ACHN (cell line): ENCODE measurements at places on chromosomes 2 and 18.
A peak's percentile ranks its signal among the peaks of the same experiment; 100 is the strongest.

- DNase-seq, result no peak
Measured at GRCh38 chr2:69564604-69565003, 78.9 kb downstream of the AAK1 start.

DNA sequence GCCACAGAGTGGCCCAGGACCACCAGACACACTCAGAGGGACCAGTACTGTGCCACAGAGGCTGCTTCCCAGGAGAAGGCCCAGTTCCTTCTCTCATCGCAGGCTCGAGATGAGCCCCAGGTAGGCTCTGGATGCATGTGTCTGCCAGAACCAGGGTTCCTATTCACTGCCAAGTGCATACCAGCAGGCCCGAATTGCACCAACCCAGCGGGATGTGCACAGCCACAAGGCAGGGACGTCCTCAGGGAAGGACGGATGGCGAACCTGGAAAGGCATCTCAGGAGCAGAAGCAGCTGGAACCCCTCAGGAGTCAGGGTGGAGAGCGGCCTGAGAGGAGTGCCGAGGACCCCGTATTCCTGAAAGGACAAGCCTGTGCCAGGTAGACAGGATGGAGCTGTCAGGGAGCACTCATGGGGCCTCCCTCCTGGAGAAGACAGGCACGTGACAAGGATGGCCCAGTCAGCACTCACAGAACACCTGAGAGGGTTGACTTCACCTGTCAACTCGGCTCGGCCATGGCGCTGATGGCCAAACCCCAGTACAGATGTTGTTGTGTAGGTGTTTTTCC, 73.7 kb downstream of the PTGR3 start:
- no peak for DNase-seq

- DNase-seq, result no peak
Measured at GRCh38 chr2:204353823-204354222, 191.5 kb upstream of the PARD3B start.

DNA sequence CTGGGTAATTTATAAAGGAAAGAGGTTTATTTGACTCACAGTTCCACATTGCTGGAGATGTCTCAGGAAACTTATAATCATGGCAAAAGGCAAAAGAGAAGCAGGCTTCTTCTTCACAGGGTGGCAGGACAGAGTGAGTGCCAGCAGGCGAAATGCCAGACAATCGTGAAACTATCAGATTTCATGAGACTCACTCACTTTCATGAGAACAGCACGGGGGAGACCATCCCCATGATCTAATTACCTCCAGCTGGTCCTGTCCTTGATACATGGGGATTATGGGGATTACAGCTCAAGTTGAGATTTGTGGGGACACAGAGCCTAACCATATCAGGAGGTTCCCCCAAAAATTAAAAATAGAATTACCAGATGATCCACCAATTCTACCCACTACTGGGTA, 675.5 kb upstream of the SLC8A1 start:
- DNase-seq, result no peak

DNA sequence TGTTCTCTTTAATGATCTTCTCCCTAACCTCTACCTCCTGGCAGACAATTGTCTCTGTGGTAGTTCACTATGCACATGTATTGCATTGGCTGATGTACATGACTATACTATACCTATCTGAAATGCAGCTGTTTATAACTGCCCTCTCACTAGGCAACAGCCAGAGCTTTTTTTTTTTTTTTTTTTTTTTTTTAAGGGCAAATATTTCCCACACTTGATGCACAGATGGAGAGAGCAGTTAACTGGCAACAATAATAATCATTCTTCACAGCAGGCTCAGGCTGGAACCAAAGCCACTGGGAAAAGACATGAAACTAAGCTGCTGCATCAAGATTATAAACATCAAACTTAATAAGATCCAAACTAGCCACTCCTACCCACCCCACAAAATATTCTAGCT, 707.7 kb downstream of the LRP1B start:
- DNase-seq, result no peak

DNA sequence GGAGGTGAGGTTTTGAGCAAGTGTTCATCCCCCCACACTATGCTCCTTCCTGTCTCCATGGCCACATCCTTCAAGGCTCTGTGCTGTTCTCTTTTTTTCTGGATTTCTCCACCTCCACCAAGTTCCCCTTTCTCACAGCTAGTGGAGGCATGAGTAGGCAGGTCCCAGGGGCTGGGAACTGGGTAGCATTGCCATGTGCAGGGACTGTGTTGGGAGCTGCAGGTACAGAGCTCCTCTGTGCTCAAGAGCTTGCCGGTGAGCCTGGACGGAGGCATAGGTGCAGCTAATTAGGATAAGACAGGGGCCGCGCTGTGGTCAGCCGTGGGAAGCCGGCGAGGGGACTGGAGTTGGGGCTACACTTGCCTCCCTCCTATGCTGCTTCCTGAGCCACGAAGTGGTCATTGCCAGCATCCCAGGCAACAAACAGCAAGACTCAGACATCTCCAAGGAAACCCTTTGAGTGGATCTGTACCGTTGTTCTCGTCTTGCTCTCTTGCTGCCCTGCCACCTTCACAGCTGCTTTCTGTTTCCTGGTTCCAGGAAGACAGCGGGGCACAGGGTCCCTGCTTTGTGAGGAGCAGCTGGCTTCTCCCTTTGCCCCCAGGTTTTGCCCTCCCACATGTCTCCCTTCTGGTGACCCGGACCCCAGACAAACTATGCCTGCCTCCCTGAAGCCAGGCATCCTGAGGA, 36.9 kb downstream of the ATOH8 start:
- DNase-seq, result no peak

- DNase-seq, result no peak
Measured at GRCh38 chr2:126877041-126877440, 21.6 kb upstream of the TEX51 start.

DNA sequence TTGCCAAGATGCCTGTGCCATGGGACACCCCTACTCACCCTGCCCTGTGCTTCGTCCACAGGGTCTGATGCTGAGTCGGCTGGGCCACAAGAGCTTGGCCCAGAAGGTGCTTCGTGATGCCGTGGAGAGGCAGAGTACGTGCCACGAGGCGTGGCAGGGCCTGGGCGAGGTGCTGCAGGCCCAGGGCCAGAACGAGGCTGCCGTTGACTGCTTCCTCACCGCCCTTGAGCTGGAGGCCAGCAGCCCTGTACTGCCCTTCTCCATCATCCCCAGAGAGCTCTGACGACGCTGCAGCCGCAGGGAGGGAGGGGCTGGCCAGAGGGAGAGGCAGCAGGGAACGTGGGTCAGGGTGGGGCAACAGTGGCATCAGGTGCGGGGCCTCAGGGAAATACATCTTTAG, 81.5 kb downstream of the STPG4 start:
- DNase-seq, result no peak

DNA sequence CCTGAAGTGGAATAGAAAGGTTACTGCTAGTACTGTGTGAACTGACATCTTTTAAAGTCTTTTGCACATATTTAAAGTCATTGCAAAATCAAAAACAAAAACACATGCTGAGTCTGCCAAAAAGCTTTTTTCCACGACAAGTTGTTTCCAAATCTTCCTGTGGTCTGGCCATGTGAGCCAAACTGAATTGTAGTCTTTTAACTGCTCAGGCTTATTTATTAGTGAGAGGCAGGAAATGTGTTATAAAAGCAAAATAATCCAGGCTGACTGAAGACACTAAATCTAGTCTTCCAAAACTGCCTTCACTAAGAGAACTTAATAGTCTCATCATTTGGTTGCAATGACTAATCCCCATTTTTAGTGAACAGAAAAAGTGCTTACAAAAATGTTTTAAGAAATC, 2.3 kb downstream of the KRCC1 start:
- no peak for DNase-seq

DNA sequence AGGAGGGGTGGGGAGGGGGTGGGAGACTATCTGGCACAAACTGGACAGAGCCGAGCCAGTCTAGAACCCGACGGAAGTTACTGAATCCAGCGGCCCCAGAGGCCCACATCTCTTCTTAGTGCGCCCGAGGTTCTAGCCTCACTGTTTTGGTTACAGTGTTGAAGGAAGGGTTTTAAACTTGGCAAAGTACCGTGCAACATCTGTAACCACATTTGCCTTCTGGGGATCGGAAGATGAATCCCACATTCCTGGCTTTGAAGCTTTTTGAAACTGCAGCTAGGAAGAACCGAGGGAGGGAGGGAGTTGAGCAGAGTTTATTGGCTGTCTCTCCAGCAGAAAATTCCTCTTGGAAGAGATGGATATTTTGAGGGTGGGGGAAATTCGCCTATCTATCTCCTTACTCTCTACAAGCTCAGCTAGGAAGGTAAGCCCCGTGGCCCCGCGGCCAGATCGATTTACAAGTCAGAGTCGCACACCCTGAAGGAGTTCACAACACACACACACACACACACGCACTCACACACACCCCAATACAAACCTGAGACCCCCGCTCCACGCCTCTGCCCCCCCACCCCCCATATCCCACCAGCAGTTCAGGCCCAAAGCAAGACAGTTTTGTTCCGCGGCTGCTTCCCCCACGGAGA, 1.0 kb downstream of the ACVR1 start:
- DNase-seq, result peak; percentile 64

DNA sequence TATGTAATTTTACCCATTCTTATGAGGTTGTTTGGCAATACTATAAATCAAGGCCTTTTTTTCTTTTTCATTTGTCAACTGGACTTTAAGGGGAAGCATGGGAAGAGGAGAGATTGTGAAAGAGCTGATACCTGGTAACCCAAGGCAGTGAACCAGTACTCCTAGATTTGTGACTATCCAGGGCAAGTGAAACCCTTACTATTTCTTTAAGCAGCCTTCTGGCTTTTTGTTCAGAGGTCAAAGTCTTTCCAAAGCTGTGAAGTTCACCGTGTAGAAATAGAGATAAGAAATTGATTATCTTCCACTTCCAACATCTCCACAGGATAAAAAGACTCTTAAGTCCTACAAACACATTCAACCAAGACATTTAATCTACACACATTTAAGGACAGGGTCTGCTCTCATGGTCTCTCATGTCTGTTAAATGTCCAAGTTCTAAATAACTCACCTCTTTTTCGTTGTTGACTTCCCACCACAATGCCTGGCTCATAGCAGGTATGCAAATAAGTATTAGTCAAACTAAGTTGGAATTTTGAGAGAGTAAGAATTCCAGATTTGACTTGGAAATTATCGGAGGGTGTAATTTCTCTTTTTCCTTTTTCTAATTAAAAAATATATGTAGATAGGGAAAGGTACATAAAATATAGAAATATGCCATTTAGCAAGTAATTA, 485.8 kb downstream of the STK39 start:
- DNase-seq, result no peak

DNA sequence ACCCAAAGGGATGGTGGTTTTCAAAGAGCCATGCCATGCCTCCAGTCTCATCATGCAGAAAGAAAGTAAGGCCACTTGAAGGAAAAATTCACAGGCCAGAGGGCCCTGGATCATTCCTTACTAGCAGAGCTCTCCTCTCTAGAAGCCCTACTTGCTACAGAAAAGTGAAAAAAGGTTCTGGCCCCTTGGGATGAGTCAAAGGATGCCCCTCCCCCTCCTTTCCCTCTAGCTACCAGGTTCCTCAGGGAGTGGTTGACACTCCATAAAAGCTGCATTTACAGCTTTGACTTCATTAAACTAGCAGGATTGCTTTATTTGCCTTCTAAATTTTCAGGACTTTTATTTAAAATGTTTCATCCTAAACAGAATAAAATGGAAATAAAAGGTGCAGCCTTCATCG, 21.2 kb downstream of the OSR1 start:
- no peak for DNase-seq

DNA sequence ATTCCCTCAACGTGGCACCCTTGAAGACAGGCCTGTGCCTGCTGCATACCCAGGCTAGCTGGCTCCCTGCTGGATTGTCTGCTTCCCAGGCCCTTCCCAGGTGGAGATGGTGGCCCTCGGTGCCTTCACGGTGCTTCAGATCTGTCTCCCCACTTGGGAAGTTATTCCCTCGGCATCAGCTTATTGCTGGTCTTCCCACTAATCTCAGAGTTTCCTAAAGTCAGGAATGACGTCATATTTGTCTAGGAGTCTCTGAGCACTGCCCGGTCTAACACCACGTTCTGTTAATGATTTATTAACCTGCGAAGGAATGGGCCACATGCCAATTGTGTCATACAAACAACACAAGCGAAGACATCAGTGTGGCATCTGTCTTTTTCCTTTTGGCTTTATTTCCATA, 269.8 kb upstream of the ID2 start:
- peak; percentile 61 for DNase-seq

- no peak for DNase-seq
Measured at GRCh38 chr2:150474326-150475074, 13.0 kb downstream of the RND3 start.

GRCh38 chr2:23230885-23231284, 154.1 kb upstream of the KLHL29 start:
- no peak for DNase-seq

DNA sequence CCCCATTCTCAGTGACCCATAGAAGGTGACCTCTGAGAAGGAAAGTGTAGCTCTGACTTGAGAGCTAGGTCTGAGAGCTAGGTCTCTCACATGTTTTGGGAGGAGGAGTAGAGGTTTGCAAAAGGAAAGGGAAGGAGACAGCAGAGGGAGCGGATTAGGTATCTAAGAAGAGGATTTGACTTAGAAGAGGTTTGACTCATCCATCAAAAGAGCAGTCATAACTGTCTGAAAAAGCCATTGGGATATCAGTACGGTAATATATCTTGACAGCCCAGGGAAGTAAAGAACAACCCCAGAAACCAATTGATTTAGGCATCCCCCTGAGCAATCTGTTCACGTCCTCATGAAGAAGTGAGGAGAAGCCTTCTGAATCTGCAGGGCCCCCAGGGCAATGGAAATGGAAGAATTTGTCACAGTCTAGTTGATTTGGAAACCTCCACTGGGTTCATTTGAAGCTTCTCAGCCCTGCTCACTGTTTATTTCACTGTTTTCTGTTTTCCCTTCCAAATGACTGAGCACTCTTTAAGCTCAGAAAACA, 19.3 kb downstream of the OXER1 start:
- DNase-seq, result no peak

DNA sequence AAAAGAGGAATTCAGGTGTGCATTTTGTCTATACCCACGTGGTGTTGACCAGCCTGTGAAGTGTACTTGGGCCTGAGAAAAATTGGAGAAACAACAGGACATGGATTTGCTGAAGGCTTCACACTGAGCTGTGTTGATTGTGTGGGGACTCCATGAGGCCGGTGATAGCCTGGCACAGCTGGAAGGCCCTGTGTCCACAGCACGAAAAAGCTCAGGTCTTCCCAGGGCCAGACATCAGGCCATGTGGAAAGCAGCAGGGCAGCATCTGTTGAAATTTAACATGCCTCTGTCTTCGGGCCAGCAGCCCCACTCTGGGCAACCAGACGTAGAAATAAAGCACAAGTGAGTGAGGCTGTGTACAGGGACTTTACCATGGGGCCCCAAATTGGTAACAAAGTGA, 84.1 kb downstream of the HS6ST1 start:
- DNase-seq, result no peak

DNA sequence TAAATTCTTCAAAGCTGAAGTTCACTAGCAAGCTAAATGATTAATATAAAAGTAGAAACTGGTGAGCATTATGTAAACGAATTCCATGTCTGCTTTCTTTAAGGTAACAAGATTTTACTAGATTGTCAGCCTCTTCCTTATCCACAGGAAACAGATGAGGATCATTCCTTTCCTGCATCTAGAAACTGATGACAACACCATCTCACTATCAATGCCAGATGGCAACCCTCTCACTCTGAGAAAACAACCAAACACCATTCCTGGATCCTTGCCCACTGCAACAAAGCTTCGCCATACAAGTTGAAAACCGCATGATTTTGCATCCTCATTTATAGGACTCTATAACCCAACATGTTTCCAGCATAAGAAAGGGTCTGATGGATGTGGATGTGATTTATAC, 122.9 kb downstream of the ZNF521 start:
- DNase-seq, result no peak

- DNase-seq, result peak; percentile 3
Measured at GRCh38 chr2:221283896-221284545, 288.1 kb downstream of the EPHA4 start.
